ENCODE measurements at places on chromosomes 4 and X.

GRCh38 chr4:68613752-68614151, 37.6 kb upstream of the UGT2B17 start:
- DNase-seq = no peak

DNA sequence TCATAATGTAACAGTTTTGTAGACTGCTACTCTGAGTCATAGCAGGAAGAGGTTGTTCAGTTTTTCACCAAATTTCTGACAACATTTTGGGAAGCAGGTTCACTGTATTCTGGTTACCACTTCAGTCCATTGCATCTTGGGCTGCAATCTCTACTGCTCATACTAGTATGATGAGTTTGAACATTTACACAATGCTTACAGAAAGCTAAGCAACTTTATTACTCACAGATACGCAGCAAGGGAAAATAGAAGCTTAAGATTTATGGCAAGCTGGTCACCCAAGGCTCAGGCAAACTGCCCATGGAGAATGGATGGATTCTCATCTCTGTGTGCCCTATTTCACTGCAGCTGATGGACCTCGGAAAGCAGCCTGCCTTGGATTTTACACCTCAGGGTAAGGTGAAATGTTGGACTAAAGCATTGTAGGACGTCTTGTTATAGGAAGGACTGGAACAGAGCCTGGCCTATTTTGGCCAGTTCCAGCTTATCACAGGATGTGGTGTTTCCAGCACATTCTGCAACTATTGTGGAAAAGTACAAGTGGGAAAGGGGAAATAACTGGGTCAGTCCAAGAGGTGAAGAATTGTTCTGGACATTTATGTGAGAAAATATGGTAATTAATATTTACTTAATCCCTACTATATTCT, 887.1 kb upstream of the AGA start:
- DNase-seq = no peak

DNA sequence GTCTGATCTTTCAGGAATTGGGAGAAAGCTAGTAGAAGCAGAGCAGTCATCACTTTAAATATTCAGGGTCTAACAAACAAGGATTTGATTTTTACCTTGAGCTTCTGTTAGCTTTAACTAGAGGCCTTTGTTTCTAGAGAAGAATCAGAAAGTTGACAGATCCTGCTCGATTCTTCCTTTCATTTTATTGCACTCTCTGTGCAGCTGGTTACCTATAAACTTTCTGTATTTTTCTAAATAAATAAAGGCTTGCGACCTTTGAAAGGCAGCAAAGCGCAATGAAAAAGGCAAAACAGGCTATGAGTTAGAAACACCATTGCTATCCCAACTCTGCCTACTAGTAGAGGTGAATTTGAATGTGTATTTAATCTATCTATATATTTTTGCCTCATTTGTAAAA, 101.4 kb upstream of the NPY2R start:
- DNase-seq = no peak

DNA sequence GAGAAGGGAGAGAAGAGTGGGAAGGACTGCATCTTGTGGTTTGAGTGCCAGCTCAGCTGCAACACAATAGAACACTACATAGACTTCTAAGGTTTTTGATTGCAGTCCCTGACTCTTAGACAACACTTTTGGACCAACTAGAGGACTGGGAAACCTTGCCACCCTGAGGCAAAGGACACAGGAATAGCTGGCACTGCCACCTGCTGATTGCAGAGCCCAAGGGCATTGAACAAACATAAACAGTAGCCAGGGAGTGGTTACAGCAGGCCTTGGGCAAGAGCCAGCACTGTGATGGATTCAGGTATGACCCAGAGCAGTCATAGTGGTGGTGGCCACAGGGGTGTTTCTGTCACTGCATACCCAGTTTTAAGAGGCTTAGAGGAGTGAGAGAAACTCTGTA, 72.5 kb upstream of the CXorf51A start:
- no peak for DNase-seq

GRCh38 chrX:3669841-3670475, 43.5 kb downstream of the PRKX start:
- DNase-seq = no peak

DNA sequence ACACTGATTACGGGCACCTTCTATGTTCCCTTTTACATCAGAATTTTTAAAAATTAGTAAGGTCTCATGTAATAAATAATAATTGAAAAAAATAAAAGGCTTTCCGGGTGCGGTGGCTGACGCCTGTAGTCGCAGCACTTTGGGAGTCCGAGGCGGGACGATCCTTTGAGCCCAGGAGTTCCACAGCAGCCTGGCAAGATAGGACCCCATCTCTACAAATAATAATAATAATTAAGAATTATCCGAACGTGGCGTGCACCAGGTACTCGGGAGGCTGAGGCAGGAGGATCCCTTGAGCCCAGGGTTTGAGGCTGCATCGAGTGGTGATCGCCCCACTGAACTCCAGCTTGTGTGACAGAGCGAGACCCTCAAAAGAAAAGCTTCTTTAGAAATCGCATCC, 771 bp upstream of the LAMTOR3 start:
- no peak for DNase-seq

- no peak for DNase-seq
These were observed 109.3 kb downstream of the NFKB1 start for GRCh38 chr4:102610476-102610875.

DNA sequence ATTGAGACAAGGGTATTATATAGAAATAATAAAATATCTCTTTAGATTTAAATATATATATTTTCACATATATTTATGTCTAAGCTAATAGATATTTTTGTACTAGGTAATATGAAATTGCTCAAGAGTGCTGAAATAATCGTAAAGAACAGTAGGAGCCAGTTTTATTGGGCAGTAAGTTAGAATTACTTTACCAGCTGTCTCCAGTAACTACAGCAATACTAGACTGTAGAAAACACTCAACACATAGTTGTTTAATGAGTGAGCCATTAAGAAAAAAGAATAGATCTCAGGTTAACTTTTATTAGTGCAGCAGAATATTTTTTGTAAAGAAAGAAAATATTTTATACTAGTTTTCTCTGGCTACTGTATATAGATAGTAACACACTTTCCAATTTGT, 715.2 kb downstream of the TRIML1 start:
- no peak for DNase-seq

DNA sequence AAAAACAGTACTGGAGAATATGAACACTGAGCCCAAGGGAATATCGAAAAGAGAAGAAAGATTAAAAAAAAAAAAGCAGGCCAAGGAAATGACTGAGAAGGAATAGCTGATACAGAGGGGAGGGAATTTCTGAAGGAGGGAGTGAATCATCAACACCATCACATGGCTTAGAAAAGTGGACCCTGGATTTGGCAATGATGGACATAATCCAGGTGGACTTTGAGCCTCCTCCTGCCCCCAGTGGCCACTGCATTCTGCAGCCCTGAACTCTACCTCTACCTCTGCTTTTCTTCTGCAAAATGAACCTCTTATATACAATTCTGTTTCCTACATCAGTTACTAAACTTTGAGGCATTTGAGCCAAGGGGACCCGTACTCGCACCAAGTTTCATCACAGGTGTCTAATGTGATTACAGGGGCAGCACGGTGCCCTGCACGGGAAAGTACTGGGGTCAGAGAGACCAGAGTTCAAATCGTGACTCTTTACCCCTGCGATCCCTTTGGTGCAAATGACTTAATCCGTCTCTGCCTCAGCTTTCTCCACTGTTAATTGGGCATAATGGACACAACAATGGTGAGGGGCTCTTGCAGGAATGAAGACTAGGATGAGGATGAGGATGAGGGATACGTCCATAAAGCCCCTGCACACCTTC, 1.1 kb downstream of the OCIAD2 start:
- DNase-seq = no peak

- no peak for DNase-seq
These were observed 203.0 kb downstream of the GRIA2 start for GRCh38 chr4:157423526-157424020.

DNA sequence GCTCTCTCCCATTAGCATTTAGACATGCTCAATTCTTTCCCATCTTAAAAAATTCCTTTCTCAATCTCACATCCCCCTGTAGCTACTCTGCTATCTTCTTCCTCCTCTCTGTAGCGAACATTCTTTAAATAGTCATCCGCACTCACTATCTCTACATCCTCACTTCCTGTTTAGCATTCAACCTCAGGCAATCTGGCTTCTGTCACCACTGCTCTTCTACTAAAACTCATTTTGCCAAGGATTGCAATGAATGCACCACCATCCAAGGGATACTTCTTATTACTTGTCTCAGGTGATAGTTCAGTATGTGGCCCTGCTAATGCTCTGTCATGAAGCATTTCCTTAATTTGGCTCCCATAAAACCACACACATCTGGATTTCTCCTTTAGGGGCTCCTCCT, 10.9 kb upstream of the TET2 start:
- no peak for DNase-seq

GRCh38 chr4:133014473-133015135, 134.5 kb upstream of the PCDH10 start:
- no peak for DNase-seq

DNA sequence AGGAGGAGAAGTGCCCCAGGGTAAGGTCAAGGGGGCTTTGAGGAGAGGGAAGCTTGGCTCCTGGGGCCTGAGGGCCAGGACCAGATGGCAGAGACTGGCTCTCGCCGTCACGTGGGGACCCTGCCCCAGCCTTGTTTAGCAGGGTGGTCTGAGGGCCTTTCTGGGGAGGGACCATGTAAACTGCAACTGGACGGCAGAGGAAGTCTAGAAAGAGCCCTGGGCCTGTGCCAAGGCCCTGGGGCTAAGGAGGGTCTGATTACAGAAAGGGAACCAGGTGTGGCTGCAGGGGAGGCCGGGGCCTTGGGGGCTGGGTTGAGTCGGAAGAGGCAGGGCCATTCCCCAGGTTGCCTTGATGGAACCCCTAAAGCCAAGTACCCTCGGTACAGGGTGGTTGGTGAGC, 1.8 kb upstream of the HGFAC start:
- DNase-seq = no peak

DNA sequence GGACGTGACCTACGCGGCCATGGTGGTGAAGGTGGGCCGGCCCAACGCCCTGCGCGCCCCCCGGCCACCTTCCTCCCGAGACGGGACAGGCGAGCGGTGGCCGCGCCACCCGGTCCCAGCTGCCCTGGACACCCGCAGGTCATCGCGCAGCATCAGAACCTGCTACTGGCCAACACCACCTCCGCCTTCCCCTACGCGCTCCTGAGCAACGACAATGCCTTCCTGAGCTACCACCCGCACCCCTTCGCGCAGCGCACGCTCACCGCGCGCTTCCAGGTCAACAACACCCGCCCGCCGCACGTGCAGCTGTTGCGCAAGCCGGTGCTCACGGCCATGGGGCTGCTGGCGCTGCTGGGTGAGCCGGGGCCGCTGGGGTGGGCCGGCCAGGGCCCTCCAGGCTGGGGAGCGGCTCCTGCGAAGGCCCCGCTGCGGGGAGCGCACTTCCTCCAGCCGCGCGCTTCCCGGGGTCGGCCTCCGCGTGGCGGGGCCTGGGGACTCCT, 9.0 kb upstream of the SLC26A1 start:
- DNase-seq = peak; percentile 24

DNA sequence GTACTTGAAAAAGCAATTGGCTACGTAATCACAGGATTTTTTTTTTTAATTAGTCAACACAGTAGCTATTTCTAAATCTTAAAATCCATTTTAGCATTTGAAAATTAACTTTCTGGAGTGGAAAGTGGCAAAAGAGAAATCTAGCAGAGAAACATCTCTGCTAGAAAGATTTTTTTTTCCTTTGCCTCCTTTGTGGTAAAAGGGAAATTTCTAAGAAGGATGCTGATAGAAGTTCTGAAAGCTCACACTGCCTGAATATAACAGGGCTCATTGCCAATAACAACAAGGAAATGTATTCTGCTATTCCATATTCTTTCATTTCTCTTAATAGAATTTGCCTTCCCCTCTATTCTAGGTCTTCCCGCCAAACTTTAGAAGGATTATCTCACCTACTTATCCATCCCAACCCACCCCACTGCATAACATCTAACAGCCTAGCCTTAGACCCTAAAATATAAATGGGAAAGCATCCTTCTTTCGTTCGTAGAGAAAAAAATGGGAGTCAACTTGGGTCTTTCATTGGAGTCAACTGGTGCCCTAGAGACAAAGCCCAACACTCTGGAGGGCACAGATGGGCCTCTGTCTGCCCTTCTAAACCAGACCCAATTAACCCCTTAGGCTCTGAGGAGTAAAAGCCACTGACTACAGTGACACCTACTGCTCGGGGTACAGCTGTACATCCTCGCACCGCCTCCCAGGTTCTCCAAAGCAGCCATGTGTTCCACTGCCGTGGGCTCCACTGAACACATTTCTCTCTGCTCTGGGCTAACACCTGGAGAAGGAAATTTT, 103.9 kb downstream of the MAML3 start:
- peak; percentile 53 for DNase-seq

- no peak for DNase-seq
These were observed 216.4 kb upstream of the RASGEF1B start for GRCh38 chr4:81688085-81688484.

GRCh38 chr4:88204882-88205281, 46.4 kb upstream of the ABCG2 start:
- DNase-seq = no peak

- no peak for DNase-seq
These were observed 14.7 kb downstream of the UNC5C start for GRCh38 chr4:95534032-95534431.

DNA sequence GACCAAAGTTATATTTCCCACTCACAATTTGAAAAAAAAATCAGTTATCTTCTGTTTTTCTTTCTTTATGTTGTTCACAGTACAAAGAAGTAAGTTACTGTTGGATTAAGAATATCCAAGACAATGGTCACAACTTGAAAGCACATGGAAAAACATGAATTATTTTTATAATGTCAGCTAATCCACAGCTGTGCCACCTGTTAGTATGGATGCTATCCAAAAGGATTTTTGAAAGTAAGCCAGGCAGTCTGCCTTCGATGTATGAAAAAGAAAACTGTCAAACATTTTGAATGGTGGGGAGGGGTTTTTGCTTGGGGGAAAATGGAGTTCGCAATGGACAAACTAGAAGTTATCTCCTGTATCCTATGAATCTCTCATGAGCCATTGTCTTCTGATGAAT, 6.2 kb downstream of the GPM6A start:
- DNase-seq = no peak

- no peak for DNase-seq
These were observed 297.8 kb downstream of the ANK2 start for GRCh38 chr4:113347245-113347644.

- peak; percentile 63 for DNase-seq
These were observed 6.2 kb upstream of the HPSE start for GRCh38 chr4:83340692-83341343.

GRCh38 chr4:123449780-123450179, 53.2 kb downstream of the SPRY1 start:
- peak; percentile 14 for DNase-seq

DNA sequence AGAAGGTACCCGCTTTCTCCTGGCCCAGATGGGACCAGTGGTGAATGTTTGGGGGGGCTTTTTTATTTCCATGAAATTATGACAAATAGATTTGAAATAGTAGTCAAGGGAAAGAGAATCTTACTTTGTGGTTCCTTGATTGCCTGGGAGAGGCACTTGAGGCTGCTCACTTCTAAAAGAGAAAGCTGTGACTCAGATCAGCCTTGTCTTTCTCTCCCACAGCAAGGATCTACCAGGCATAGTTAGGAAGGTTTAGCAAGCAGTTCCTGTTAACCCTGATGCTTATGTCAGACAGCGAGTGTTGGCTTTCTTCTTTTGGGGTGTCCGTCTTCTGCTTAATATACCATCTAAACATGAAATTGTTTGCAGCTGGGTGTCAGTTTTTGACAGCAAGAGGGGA, 114.5 kb downstream of the TSPAN7 start:
- DNase-seq = peak; percentile 14

- no peak for DNase-seq
These were observed 259.2 kb upstream of the FTHL17 start for GRCh38 chrX:31331015-31331414.

All from activated CD4-positive, alpha-beta T cell treated with anti-CD3 and anti-CD28 coated beads, Interleukin-10, Interleukin-2, amounts not matched to agents 100 ng/mL and 50 ng/mL, durations not matched to agents 16 hours and 8 hours (primary cell).